ENCODE measurements at places on chromosomes 6 and 20.

DNA sequence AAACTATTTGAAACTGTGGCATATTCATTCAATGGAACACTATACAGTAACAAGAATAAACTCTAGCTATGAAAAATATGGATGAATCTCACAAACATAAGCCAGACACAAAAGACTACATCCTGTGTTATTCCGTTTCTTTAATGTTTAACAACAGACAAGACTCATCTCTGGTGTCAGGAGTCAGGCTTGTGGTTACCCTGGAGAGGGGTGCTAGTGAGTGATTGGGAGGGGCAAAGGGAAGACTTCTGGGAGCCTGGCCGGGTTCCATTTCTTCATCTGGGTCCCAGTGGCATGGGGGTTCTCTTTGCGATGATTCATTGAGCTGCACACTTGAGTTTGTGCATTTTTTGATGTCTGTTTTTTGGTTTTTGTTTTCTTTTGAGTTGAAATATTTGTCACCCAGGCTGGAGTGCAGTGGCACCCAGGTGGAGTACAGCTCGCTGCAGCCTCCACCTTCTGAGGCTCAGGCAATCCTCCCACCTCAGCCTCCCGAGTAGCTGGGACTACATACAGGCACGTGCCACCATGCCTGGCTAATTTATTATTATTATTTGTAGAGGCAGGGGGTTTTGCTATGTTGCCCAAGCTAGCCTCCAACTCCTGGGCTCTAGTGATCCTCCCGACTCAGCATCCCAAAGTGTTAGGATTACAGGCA lies 21.2 kb upstream of the TTPAL start:
- DNase-seq: no peak

DNA sequence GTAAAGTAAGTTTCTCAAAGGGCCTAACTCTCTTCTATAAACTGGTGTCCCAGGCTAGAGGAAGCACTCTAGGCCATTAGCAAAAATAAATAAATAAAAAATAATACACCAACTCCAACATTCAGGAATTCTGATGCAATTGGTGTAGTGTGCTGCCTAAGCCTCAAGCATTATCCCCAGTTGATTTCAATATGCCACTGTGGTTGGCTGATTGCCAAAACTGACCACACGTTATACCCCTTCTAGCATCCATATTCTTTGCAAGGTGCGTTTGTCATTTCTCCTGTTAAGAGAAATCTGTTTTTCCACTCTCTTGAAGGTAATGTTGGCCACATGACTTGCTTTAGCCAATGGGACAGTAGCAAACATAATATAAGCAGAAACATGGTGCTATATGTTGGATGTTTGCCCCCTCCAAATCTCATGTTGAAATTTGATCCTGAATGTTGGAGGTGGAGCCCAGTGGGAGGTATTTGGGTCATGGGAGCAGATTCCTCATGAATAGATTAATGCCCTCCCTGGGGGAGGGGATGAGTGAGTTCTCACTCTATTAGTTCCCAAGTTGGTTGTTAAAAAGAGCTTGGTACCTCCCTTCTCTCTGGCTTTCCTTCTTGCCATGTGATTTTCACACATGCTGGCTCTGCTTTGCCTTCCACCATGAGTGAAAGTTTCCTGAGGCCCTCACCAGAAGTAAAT lies 71.9 kb upstream of the PLCB4 start:
- no peak for DNase-seq

DNA sequence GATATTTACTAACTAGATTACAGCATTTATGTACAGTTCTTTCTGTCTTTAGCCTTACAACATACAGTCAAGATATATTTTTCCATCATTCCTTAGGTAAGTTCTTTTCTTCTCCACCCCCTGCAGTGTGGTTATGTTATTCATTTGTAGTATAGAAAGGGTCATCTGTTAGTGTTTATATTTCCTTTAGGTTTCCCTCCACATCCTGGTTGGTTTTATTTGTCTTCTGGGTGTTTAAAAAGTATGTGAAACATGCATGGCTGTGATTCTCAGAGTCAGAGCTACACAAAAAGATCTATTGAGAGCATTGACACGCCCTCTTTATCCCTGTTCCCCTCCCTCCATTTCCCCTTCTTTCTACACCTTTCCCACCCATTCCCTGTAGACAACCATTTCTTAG lies 20.1 kb downstream of the DHX35 start:
- no peak for DNase-seq

GRCh38 chr6:7062451-7063162 lies 45.2 kb upstream of the RREB1 start:
- peak; percentile 36 for DNase-seq

- no peak for DNase-seq
Measured at GRCh38 chr20:3674447-3674846, 7.4 kb downstream of the ADAM33 start.

GRCh38 chr20:24654425-24654824 lies 185.0 kb downstream of the SYNDIG1 start:
- no peak for DNase-seq

DNA sequence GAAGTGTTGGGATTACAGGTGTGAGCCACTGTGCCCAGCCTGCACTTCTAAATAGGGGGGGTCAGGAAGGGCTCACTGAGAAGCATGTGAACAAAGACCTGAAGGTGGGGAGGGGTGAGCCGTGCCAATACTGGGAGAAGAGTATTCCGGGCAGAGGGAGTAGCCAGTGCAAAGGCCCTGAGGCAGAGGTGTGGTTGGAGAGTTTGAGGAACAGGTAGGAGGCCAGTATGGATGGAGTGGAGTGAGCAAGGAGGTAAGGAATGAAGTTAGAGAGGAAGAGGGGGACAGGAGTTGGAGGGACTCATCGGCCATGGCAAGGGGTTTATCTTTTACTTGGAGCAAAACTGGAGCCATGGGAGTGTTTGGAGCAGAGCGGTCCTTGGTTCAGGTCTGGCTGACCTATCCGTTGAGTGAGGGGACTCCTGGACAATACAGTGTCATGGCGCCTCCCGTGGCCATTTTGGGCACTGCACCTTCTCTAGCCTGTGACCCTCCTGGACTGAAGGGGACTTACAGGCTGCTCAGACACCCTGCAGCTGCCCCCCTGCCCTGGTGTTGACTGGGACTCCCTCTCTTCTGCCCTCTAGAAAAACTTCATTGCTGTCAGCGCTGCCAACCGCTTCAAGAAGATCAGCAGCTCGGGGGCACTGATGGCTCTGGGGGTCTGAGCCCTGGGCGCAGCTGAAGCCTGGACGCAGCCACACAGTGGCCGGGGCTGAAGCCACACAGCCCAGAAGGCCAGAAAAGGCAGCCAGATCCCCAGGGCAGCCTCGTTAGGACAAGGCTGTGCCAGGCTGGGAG lies 12.1 kb downstream of the FOXS1 start:
- no peak for DNase-seq

DNA sequence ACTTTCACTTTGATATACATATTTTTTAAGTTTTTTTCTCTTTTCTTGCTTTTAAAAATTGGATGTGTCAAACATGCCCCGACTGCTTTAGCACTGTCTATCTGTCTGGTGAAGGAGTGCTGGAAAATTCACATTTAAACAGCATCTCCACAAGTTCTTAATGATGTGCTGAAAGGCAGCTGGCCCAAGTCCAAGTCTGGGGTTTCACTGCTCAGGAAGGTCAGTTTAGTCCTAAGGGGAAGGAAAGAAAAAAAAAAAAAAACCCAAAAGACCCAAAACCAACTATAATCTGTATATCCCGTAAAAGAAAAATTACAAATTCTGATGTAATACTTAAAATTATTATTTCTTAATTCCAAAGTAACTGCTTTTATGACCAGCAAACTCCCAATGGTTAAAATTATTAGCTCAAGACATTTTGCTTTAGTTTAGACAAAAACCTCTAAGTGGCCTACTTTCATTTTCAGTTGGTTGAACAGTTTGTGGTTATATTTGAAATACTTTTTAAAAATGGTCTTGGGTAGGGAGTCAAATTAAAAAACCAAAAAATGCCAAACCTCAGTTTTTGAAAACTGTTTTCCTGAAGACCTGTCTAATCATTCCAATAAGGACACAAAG lies 79.5 kb upstream of the PREP start:
- no peak for DNase-seq

DNA sequence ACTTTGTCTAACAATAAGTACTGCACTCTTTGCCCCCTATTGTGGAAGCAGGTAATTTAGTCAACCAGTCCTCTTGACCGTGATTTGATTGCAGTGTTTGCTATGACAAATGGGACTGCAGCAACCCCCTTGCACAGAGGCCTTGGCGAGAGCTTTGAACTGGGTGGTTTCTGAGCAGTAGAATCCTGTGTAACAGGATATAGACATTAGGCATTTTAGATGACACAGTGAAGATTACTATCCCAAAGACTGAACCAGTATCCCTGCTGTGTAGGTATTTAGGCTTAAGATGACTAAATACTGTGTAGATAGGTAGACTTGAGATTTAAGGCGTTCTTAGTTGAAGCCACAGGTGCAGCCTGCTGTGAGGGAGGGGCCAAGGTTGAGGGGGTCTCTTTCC lies 9.9 kb downstream of the DNMT3B start:
- DNase-seq: no peak

- DNase-seq: no peak
Measured at GRCh38 chr20:45866454-45866853, 9.0 kb downstream of the ZSWIM3 start.
